Sigmoid colon (tissue), 7 donors: ENCODE measurements at places on chromosomes 11 and 22. TPM values are rescaled to one million over a fixed set of nuclear protein-coding genes. Genes with fewer than 3 reads are reported as not detected.

- DNase-seq: no peak
Observed at GRCh38 chr22:17451316-17451715, 82.1 kb downstream of the CECR2 start.

- DNase-seq: peak; percentile 83
Observed at GRCh38 chr11:72091292-72091691, 10.6 kb downstream of the LRRC51 start.

GRCh38 chr11:10716543-10717259 is 23.1 kb upstream of the IRAG1 start:
- no peak for DNase-seq

GRCh38 chr22:26038365-26038764 is 130.9 kb upstream of the SEZ6L start:
- no peak for DNase-seq

NAA40 gene
- 6.2 TPM for total RNA-seq

- no peak for DNase-seq
Observed at GRCh38 chr11:101429703-101430540, 153.9 kb downstream of the TRPC6 start.

RANGAP1 gene
- total RNA-seq: 30.7 TPM

DNA sequence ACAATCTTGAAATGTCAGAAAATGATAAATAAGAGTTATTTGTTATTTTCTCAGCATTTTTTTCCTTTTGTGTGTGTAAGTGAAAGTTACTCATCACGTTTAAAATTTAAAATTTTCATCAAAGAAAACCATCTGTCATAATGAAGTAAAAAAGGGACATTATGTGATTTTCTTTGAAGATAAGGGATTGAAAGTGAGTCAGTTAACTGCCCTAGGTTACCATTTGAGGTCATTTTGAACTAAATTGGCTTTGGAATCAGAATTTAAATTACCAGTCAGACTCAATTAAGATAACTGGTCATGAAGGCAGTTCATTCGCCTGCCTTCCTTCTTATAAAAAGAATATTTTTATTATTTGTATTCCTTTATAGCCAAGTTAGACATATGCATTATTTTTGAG is 14.3 kb downstream of the NCAM1 start:
- DNase-seq: no peak

GRCh38 chr11:111538407-111539114 is 2.0 kb upstream of the LAYN start:
- no peak for DNase-seq

GRCh38 chr11:123707606-123708205 is 33.8 kb downstream of the ZNF202 start:
- no peak for DNase-seq

GRCh38 chr11:46537121-46537520 is 56.7 kb downstream of the AMBRA1 start:
- no peak for DNase-seq

OR6T1 gene
- total RNA-seq: not detected

APOBEC3F gene
- total RNA-seq: 5.7 TPM
